Omental fat pad (tissue), 4 donors: ENCODE measurements at places on chromosomes 4 and X.

DNA sequence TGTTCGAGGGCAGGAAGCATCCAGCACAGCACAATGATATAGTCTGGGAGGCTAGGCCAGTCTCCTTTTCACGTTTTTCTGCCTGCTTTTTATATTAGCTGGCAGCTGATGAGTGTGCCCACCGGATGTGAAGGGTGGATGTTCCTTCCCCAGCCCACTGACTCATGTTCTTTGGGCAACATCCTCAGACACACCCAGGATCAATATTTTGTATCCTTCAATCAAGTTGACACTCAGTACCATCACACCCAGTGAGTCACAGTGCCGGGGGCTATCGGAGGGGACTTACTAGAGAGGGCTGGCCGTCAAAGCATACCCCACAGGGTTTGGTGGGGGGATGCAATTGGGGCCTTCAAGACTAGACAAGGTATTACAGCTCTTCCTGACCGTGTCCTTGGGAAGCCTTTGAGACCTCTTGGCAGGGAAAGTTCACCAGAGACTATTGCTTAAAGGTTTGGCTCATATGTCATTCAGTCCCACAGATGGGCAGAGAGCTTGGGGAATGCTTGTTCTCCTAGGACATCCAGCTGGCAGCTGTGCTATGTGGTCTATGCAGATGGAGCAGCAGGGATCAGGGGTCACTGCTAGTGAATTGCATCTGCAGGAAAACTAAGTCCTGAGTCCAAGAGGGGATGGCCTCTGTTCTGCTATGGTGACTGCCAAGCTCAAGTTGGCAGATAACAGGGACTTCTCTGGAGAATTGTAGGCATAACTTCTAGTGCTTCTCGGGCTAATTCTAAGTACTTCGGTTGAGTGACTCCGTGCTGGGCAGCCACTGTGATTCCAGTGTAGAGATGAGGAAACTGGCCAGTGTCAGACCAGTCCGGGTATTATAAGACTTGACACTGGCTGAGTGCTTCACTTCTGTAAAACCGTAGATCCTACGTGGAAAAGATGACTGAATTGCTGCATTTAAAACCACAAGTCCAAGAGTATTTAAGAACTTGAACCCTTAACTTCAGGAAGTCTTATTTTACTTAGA is 12.9 kb upstream of the WDR1 start:
- DNase-seq, result no peak

DNA sequence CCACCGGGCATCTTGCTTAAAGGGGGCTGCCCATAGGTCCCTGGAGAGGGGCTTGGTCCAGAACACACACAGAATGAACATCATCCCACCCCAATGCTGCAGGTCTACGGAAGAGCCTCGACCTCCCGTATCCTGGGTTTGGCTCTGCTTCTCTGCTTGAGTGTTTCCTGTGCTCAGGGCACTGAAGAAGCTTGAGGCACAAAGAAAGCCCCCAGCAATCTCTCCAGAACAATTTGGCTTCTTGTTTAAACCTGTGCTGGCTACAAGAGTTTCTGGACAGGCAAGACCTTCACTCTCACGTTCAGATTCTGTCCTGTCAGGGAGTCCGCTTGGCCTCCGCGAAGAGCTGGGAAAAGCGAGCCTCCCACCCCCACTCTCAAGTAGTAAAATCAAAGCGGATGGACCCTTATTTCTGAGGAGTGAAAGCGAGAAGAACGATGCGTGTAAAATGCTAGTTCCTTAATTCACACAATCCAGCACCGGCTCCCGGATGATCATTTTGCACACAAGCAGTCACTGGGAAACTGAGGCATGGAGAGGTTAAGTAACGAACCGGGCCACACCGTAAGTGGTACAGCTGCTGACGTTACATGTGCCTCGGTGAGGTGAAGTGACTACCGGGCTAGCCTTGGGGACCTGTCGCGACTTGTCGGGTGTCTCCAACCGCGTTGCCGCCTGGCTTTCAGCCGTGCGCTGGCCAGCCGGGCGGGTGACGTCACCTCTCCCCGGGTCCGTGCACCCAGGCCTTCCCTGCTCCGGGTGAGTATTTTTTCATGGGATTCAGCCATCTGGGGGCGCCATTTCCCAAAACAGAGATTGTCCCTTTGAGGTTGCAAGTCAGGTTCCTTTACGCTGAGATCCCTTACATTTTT is 3.1 kb upstream of the SFRP2 start:
- peak; percentile 62 for DNase-seq

DNA sequence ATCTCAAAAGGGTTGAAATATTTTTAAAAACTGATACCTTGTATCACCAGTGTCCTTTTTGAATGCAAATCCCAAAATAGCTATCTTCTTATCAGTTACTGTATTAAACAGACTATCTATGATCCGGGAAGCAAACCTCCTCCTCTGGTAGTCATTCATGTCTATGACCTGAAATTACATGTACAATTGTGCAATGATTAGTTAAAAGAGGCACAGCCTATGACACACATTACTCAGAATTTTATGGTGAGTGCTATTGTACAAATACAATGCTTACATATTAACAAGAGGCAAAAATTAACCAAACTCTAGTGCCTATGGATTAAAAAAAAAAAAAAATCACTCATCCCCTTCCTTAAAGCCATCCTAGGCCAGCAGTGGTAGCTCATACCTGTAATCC is 21.7 kb downstream of the UGDH start:
- DNase-seq, result no peak

DNA sequence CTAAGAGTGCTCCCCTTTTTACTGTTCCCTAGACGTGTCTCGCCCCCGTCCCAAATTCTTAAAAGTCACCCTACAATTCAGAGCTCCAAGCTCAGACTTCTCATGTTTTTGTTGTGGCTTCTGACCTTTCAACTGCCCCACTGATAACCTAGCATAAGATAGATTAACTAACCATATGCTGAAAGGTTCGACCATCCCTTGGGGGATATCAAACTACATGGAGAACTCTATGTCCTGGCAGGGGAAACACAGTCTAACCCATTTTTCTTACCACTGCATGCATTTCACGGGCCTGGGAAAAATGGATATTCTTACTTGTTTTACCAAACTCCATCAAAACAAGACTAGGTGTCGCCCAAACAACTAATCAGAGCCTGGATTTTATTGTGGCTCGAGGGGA is 236.4 kb upstream of the MID1 start:
- no peak for DNase-seq

GRCh38 chr4:61938250-61938846 is 738.2 kb downstream of the ADGRL3 start:
- DNase-seq, result no peak

DNA sequence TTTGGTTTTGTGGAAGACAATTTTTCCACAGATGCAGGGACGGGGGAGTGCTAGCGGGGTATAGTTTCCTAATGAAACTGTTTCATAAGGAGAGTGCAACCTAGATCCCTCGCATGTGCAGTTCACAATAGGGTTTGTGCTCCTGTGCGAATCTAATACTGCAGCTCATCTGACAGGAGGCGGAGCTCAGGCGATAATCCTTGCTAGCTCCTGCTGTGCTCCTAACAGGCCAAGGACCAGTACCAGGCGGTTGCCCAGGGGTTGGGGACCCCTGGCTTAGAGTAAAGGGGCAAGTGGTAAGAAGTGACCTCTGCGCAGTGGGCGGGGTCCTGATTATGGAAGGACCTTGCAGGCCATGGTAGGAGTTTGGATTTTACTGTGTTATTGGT is 3.8 kb downstream of the SCML1 start:
- DNase-seq, result no peak

- no peak for DNase-seq
Observed at GRCh38 chr4:121688701-121689100, 8.1 kb downstream of the ANXA5 start.

GRCh38 chrX:68842351-68842750 is 13.5 kb downstream of the EFNB1 start:
- no peak for DNase-seq

DNA sequence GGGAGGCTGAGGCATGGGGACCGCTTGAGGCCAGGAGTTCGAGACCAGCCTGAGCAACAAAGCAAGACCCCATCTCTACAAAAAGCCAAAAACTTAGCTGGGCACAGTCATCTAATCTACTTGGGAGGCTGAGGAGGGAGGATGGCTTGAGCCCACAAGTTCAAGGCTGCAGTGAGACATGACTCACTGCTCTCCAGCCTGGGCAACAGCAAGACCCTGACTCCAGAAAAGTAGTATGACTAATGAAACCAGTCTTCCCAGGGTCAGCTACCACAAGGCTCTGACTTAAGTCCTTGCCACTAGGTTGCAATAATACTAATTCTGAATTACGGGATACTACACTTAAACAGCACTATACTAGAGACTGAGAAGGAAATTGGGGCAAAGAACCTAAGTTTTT is 33.1 kb downstream of the ERVMER34-1 start:
- no peak for DNase-seq

DNA sequence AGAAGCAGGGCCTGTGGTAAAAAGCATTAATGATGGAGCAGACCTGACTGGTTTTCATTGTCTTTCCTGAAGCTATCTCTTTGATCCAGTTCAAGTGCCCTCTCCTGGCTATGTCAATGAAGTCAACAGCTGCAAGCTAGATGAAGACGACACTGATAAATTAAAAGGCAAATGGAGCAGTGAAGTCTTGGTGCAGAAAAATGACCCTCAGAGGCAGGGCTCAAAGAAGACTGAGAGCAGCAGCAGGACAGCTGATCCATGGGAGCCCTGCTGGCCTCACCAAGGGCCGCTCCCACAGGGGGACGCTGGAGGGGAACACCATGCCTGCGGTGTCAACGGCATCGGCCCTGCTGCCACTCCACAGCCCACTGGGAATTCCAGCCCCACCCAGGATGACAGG is 96.2 kb downstream of the RELL1 start:
- DNase-seq, result no peak

DNA sequence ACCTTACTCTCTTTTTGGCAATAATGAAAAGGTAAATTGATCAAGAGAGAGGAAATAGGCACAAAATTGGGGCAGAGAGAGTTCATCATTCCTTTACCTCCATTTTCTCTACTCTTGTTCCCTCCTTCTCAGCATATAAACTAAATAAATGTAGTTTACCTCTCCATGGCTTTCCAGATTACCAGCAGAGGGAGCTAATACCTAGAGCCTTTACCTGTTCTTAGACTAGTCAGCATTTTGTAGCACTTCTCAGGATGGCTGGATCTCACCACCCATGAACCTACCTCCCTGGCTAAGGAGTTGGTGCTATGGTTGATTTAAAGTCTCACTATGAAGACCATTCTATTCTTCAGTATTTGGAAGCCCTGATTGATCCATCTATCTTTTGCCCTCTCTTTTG is 15.7 kb downstream of the OFD1 start:
- DNase-seq, result no peak

DNA sequence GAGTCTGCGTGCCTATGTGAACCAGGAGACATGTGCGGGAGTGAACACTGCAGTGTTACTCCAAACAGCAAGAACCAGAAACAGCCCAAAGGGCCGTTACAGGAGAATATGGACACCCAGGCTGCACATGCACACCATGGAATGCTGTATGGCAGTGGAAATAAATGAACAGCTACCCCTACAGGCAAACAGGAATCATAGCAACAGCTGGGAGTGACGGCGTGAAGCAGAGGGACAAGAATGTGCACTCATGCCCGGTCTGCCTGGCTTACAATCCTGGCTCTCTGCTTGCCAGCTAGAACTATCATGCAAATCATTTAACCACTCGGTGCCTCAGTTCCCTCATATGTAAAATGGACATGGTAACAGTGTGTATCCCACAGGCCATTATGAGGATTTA is 16.6 kb downstream of the GPKOW start:
- no peak for DNase-seq

GRCh38 chrX:68794461-68794860 is 34.4 kb upstream of the EFNB1 start:
- DNase-seq, result no peak

DNA sequence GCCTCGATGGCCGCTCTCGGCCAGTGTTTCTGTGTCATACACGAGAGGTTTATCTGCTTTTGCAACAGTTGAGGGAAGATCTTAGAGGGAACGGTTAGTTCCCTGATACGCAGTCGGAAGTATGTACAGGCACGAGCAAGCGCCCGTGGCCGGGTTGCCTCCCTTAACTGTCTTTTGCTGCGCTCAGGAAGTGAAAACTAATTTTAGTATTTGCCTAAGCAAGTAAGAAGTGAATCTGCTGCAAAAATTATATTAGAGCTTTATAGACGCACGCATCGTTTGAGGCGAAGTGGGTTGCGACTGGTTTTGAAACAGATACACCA is 695 bp downstream of the MTM1 start:
- DNase-seq, result no peak

DNA sequence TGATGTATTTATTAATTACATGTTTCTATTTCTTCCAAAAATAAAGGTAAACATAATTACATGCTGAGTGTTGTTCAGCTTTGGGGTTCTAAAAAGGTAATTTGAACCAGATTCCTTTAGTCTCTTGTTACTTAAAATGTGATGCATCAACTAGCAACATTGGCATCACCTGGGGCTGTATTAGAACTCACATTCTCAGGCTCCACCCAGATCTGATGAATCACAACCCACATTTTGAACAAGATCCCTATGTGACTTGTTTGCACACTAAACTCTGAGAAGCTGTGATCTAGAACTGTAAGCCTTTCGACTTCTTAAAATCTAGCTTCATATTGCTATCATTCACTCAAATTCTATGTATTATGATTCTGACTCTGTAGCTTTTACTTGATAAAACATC is 23.0 kb upstream of the HS3ST1 start:
- no peak for DNase-seq

GRCh38 chrX:68098431-68098830 is 334.9 kb downstream of the OPHN1 start:
- DNase-seq, result no peak

DNA sequence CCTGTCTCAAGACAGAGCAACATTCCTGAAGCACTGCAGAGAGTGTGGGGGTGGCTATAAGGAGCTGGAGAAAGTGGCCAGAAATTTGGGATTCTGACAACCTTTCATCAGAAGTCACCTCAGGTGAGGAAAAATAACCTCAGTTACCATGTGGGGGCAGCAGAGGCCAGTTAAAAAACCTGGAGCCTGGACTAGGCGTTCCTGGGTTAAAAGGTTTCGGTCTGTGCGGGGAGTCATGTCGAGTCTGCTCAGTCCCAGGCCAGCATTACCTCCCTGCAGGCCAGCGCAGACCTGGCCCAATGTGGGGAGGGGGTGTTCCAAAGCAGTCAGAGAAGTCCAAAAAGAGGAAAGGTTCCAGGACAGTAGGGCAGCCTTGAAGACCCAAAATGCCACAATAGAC is 10.9 kb upstream of the NALF2 start:
- DNase-seq, result no peak

DNA sequence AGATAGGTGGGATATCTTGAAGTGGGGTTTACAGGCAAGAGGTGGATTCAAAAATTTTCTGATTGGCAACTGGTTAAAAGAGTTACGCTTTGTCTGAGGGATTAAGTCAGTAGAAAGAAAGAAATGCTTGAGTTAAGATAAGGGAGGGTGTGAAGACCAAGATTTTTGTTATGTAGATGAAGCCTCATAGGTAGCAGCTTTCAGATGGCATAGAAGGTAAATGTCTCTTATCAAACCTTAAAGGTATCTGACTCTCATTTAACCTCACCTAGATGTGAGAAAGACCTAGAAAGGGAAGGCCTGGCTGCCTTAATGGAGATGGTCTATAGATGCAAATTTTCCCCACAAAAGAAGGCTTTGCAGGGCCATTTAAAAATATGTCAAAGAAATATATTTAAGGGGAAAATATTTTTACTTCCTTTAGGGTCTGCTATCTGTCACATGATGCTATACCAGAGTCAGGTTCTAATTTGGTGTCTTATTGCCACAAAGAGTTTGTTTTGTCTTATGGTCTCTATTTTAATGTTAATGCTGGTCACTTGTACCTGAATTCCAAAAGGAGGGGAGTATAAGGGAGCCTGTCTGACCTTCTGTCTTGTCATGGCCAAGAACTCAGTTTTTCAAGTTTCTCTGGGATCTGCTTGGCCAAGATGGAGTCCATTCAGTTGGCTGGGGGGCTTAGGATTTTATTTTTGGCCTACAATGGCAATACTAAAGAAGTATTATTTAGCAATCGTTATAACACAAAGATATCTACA is 699.1 kb upstream of the AMOT start:
- no peak for DNase-seq
